ENCODE measurements at places on chromosomes 16 and 17. TPM values are rescaled to one million over a fixed set of nuclear protein-coding genes. Genes with fewer than 3 reads are reported as not detected.

- DNase-seq, result no peak
Measured at GRCh38 chr16:6195966-6196365, 1098.4 kb upstream of the EEF2KMT start.

GRCh38 chr16:1772362-1772907, at the start of gene EME2:
Gene EME2, plus strand, starts transcription at chr16:1772810. Its CDS starts 418 bp downstream, at chr16:1773228.
- DNase-seq, result peak; percentile 38

The GALR2 gene
- not detected for total RNA-seq

- DNase-seq, result no peak
Measured at GRCh38 chr16:53414381-53414780, 19.9 kb upstream of the RBL2 start.

GRCh38 chr17:4482338-4483011, 16.2 kb upstream of the SPNS2 start:
- DNase-seq, result no peak

The ITGB4 gene
- 1.4 TPM for total RNA-seq

- no peak for DNase-seq
Measured at GRCh38 chr17:81453076-81453475, 57.8 kb downstream of the BAHCC1 start.

DNA sequence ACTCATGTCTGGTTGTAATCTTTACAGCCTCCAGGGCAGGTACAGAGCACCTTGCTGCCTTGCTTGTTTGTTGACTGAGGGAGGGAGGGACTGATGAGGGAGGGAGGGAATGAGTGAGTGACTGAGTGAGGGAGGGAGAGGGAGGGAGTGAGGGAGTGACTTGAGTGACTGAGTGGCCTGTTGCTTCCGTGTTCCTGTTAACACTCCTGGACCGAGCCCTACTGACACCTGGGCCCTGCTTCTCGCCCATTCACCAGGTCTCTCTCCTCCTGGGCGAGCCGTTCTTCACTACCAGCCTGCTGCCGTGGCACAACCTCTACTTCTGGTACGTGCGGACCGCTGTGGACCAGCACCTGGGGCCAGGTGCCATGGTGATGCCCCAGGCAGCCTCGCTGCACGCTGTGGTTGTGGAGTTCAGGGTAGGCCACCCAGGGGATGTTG, 41.2 kb downstream of the PRMT7 start:
- DNase-seq, result no peak

- no peak for DNase-seq
Measured at GRCh38 chr17:81233316-81233715, 5.5 kb downstream of the TEPSIN start.

DNA sequence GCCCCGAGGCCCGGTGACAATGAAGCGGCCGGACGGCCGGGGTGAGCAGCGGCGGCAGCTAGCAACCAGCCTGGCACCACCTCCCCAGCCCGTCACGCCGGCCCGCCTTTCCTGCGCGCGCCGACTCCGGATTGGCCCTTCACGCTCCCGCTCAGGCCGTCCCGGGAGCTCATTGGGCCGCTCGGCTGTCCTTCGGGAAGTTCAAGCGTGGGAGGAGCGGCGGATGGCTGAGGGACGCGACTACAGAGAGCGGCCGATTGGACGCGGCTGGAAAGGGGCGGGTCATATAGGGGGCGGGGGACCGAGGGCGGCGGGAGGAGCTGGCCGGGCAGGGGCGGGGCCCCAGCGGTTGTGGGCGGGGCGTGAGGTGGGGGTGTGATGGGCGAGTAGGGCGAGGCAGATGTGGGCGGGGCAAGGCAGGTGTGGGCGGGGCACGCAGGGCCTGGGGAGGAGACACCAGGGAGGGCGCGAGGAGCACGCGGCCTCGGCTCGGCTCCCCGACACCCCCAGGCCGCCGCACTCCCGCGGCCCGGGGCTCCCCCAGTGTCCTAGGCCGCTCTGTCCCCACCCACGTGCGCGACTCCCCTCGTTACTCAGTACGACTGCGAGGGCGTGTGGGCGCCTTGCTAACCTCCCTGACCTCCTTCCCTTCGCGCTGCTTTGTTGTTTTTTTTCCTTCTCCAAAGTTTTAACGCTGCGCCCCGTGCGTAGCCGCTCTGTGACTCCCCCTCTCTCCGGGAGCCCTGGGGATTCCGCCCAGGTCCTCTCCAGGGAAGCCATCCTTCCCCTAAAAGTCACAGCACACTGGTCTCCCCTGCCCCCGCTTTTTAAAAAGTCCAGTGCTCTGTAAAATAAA, at the start of gene CEP131:
CEP131 (minus strand) TSS at position 60 of the 856 bp plus-strand sequence. CDS start 2,909 bp downstream, outside the sequence.
- DNase-seq, result peak; percentile 95

The HBM gene
- not detected for total RNA-seq

The ARHGAP44 gene
- total RNA-seq, result 1.00 TPM
